ENCODE measurements at places on chromosomes 7 and 10.

GRCh38 chr10:90787393-90788198 is 70.2 kb downstream of the HTR7 start:
- no peak for DNase-seq

- DNase-seq, result no peak
Observed at GRCh38 chr10:121911421-121911697, 16.5 kb downstream of the ATE1 start.

- no peak for DNase-seq
Observed at GRCh38 chr10:81130014-81130413, 592.3 kb downstream of the SH2D4B start.

DNA sequence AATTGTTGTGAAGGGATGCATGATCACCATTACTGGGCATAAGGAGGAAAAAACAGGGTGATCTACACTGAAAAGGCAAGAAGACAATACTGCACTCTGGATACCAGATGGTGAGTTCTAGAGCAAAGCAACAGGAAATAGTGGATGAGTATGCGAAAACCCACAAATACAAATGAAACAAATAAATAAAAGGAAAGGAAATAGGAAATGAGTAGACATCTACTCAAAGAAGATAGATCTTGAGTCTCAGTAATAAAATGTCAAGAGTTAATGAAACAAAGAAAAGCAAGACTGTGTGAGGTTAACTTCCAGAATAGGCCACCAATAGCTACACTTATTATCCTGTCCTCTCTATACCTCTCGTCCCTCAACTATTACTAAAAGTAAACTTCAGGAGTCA is 11.7 kb downstream of the ORC5 start:
- no peak for DNase-seq

GRCh38 chr7:55381696-55382095 is 16.6 kb downstream of the LANCL2 start:
- no peak for DNase-seq

- no peak for DNase-seq
Observed at GRCh38 chr7:94266238-94266644, 128.5 kb upstream of the COL1A2 start.

DNA sequence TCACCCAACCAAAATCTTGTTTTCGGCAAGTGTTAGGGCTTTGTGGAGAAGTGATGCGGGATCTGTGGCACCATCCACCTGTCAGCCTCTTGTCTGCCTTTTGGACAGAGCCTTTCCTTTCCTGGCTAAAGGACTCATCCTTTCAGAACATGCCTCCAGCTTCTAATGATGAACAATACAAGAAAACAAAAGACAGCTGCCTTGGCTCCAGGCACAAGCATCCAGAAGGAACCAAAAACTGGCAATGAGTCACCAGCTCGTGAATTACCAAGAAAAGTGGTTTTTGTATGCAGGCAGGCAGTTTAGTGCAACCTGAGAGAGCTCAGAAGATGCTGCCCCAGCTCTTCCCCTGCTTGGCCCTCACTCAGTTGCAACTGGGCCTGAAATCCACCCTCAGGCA is 84.6 kb upstream of the NAMPT start:
- DNase-seq, result peak; percentile 56

GRCh38 chr7:909358-910329 is 33.3 kb downstream of the GET4 start:
- DNase-seq, result no peak

DNA sequence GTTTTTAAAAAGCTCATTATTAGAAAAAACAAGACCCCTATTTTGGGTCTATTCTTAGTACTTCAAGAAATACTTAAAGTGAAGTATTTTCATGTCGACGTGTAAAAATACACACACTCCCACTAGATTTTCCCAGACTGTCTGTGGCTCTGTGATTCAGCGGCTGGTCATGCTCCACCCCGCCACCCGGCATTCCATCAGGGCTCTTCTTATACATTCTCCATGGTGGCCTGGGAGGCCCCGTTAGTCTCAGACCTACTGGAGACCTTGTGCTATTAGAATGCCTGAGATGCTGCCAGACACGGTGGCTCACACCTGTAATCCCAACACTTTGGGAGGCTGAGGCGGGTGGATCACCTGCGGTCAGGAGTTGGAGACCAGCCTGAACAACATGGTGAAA is 13.1 kb downstream of the TECPR1 start:
- DNase-seq, result no peak

GRCh38 chr10:98074315-98074911 is 44.0 kb upstream of the CRTAC1 start:
- no peak for DNase-seq

- no peak for DNase-seq
Observed at GRCh38 chr10:88583584-88583957, 453 bp upstream of the RNLS start.

- no peak for DNase-seq
Observed at GRCh38 chr7:149732111-149732561, 41.3 kb downstream of the ZNF467 start.

GRCh38 chr10:36574207-36574606 is 551.2 kb upstream of the ANKRD30A start:
- peak; percentile 17 for DNase-seq

DNA sequence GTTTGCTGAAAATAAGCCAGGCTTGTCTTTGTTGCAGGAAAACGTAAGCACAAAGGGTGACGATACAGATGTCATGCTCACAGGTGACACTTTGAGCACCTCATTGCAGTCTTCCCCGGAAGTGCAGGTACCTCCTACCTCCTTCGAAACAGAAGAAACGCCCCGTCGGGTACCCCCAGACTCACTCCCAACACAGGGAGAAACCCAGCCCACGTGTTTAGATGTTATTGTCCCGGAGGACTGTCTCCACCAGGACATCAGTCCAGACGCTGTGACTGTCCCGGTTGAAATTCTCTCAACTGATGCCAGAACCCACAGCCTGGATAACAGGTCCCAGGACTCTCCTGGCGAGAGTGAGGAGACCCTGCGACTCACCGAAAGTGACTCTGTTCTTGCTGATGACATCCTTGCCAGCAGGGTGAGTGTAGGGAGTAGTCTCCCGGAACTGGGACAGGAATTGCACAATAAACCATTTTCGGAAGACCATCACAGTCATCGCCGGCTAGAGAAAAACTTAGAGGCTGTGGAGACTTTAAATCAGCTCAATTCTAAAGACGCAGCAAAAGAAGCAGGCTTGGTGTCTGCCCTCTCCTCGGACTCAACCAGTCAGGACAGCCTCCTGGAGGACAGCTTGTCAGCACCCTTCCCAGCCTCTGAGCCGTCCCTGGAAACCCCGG is 18.3 kb upstream of the BHLHA15 start:
- no peak for DNase-seq

GRCh38 chr10:61404751-61405150 is 48.4 kb downstream of the TMEM26 start:
- DNase-seq, result peak; percentile 38

DNA sequence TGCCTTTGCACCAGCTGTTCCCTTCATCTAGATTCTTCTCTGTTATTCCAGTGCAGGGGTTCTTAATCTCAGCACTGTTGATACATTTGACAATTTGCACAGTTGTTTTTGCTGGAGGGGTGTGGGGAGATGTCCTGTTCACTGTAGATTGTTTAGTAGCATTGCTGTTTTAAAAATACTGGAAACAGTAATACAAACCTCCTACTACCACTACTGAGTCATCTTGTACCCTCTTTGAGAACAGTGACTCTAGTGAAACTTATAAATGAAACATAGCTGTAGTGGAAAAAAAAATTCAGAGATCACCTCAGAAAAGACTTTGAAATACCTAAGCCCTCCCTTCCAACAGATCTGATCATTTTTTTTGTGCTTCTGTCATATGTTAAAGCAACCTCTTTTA is 154.8 kb upstream of the TMEM196 start:
- DNase-seq, result no peak

- DNase-seq, result no peak
Observed at GRCh38 chr7:149125189-149125862, 798 bp downstream of the ZNF425 start.

GRCh38 chr7:137667633-137668387 is 179.0 kb downstream of the DGKI start:
- peak; percentile 69 for DNase-seq

DNA sequence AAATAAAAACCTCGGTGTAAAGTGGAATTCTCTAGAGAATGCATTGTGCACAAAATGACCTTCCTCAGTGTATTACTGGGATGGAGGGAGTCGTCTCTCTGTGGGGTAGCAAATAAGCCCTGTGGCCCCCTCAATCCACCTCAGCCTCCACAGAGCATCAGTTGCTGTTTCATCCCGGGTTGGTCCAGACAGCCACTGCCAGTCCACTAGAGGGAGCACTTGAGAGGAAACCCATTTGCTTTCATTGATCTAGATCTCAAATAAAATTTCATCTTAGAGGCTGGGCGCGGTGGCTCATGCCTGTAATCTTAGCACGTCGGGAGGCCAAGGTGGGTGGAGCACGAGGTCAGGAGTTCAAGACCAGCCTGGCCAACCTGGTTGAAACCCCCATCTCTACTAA is 1128.7 kb downstream of the CNTNAP2 start:
- no peak for DNase-seq

- no peak for DNase-seq
Observed at GRCh38 chr10:101858723-101859500, 15.3 kb upstream of the KCNIP2 start.

DNA sequence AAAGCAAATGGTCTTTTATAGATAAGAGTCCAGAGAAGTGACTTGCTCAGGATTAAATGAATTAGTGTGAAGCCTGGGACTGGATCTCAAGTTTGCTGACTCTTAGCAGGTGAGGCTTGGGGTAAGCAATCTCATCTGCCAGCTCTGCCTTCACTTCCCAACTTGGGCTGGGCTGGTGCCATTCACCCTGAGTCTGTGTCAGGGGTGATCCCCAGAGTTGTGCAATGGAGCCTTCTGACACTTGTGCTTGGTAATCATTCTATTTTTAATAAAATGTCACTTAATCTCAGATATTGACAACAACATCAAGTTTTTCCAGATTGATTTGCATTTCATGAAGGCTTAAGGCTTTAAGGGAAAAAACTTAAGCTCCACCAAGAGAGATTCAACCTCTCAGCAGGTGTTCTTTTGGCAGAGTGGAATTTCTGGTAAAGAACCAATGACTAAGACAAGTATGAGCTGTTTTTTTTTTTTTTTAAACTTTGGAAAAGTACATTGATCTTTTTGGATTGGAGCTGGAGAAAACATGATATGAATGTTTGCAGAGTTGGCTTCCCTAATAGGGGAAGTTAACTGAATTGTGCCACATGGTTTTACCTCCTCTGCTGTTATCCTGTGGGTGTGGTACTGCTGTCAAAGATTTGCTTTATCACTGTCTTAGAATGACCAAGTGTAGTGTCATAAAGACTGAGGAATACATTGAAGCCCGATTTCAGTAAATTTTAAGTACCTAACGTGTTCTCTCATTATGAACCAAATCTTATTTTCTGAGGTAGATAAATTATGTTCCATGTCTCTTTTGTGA is 48.6 kb upstream of the GPR37 start:
- DNase-seq, result no peak

GRCh38 chr7:157818701-157819454 is 482.1 kb downstream of the DNAJB6 start:
- no peak for DNase-seq

DNA sequence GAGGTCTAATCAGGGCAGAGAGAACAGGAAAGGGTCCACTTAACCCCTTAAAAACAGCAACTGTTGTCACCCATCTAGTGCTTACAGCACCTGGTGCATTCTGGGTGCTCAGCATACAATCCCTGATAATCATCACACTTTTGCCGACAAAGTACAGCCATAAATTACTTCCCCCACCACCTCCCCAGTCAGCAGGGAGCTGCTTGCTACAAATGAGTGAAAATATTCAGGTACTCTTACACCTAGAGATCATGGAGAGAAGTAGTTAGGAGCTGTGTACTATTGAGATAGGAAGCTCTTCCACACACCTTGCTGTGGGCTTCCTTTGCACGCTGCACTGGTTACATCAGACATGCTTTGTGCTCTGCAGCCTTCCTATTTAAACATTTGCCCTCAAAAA is 723.5 kb upstream of the GALNT17 start:
- no peak for DNase-seq

DNA sequence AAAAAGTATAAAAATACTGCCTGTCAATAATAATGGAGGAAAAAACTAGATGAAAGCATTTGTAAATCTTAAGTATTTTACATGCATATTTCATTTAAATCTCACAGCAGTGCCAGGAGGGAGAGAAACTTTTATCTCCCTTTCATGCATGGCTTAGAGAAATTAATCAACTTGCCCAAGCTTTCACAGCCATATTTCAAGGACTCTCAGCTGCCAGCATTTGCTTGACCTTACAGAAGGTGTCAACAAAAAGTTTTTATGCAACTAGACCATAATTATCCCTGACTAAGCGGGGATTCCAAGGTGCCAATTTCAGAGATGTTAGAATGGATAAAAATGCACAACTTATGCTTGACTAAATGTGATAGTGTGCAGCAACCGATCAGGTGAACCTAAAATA is 125.4 kb downstream of the ZFAND4 start:
- DNase-seq, result no peak

GRCh38 chr7:50293509-50294179 is 10.9 kb upstream of the IKZF1 start:
- no peak for DNase-seq

DNA sequence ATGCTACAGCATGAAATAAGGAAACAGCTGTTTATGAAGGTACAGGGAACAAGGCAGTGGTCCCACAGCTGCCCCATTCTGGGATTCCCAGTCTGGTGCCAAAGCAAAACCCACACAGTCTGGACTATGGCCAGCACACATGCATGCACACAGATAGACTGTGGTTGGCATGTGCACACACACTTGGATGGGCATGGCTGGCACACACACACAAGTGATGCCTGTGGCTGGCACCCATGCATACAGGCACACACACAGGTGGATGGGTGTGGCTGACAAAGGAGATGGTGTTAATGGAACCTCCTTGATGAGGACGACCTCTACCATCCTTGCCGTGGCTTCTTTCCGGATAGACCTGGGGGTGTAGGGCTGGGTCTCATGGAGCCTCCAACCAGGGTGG is 114.0 kb upstream of the LYZL2 start:
- no peak for DNase-seq

- DNase-seq, result peak; percentile 63
Observed at GRCh38 chr7:37208528-37208927, 240.1 kb downstream of the ELMO1 start.

DNA sequence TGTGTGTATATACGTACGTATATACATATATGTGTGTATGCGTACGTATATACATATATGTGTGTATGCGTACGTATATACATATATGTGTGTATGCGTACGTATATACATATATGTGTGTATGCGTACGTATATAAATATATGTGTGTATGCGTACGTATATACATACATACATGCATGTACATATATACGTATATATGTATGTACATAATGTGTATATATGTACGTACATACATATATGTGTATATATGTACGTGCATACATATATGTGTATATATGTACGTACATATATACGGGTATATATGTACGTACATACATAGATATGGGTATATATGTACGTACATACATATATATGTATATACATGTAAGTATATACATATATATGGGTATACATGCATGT is 332.1 kb downstream of the CRPPA start:
- DNase-seq, result no peak

Measured in AG09309 (cell line).